ENCODE measurements at places on chromosomes 1 and 21.
A peak's percentile ranks its signal among the peaks of the same experiment; 100 is the strongest.

- no peak for DNase-seq
Observed at GRCh38 chr1:64421377-64421776, 48.6 kb upstream of the CACHD1 start.

DNA sequence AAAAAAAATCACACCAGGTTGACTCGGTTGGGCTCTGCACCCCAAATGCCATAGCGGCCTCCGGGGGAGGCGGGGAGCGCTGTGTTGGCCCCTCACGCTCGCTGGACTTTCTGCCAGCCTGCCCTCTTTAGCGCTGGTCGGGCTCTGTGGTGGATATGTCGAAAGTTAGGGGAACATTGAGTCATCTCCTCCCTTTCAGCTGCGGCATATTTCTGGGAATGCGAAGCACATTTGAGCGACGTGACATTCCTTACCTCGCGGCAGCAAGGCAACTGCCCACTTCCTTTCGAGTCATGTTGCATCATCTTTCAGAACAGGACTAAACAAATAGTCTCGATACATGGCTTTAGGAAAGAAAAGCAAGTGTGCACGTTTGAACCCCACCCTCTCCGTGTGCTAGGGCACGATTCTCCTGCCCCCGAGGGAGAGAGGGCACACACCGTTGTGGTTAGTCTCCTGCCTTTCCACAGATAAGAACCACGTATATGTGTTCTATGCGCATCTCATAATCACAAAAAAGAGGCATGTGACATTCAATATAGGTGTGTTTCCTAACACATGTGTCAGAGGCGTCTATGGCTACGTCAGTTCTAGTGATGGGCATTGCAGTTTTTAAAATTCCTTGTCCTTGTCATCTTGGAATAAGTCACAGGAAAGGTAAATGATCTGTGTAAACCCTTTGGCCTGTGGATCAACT is 105.9 kb upstream of the SLC45A1 start:
- no peak for DNase-seq

GRCh38 chr1:221053889-221054288 is 174.6 kb downstream of the HLX start:
- no peak for DNase-seq

GRCh38 chr1:16009030-16009460 is 5.0 kb downstream of the SRARP start:
- DNase-seq = peak; percentile 73

DNA sequence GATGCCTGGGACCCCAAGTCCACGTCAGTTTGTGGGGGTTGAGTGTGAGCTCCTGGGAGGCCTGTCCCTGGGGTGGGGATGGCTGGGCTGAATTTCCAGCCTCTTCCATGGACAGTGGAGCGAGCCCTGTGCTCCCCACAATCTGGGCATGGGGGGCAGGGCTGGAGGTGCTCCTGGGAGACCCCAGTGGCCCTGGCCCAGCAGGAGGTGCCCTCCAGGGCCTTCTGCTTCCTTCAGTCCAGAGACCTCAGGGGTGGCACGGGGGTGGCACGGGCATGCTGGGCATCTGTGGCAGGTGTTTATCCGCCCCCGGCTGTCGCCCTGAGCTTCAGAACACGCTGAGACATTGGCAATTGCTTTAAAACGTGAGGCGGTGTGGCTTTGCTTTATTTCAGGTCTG is 40.9 kb downstream of the MORN1 start:
- no peak for DNase-seq

GRCh38 chr1:33819290-33819912 is 44.5 kb upstream of the HMGB4 start:
- no peak for DNase-seq

Measured in stimulated activated CD4-positive, alpha-beta T cell treated with anti-CD3 and anti-CD28 coated beads, Interleukin-4, amount 100 ng/mL, for 1 hour (primary cell).